Stimulated activated CD8-positive, alpha-beta memory T cell treated with anti-CD3 and anti-CD28 coated beads, Interleukin-7, amount 100 ng/mL, for 24 hours (primary cell): ENCODE measurements at places on chromosomes 1 and 21.

GRCh38 chr1:33094971-33095604 is 14.1 kb downstream of the AZIN2 start:
- no peak for DNase-seq

GRCh38 chr1:41483001-41483850 is 1.3 kb downstream of the EDN2 start:
- no peak for DNase-seq

- DNase-seq: no peak
These were observed 27.9 kb downstream of the CACNA1S start for GRCh38 chr1:201084295-201084694.

GRCh38 chr21:42758721-42759593 is 105.5 kb downstream of the PDE9A start:
- no peak for DNase-seq

- no peak for DNase-seq
These were observed 70.9 kb upstream of the S1PR1 start for GRCh38 chr1:101165954-101166353.

DNA sequence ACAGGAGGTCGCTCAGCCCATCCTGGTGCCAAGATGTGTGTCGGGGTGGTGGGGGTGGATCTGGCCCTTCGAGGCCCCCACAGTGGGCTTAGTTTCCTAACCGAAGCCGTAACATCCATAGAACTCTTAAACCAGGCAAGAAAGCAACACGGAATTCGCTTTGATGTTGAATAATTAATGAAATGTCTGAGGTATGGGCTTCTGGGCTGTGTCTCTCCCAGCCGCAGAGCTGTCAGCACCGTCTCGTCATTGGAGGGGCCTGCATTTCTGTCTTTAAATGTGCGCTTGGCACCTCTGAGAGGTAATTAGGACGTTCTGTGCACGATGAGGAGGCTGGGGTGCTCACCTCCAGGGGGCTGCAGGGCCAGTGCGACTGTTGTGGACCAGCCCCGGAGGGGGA is 13.3 kb upstream of the PLCH2 start:
- no peak for DNase-seq

- DNase-seq: no peak
These were observed 622 bp upstream of the APOA2 start for GRCh38 chr1:161223805-161224694.

DNA sequence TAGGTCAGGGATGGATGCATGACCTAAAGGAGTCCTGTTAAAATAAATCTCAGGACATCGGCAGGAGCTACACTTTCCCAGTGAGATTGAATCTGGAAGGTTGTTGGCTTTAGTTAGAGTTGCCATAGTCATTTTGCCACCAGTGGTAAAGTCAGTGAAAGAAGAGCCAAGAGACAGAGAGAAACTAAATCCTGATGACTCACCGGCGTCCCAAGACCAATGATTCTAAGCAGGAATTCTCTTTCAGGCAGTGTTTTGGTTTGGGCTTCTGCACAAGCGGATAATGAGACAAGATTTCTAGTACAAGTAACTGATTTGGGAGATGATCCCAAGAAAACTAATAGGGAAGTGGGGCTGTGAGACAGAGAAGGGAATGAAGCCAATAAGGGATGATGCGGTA is 88.8 kb upstream of the ETS2 start:
- no peak for DNase-seq

DNA sequence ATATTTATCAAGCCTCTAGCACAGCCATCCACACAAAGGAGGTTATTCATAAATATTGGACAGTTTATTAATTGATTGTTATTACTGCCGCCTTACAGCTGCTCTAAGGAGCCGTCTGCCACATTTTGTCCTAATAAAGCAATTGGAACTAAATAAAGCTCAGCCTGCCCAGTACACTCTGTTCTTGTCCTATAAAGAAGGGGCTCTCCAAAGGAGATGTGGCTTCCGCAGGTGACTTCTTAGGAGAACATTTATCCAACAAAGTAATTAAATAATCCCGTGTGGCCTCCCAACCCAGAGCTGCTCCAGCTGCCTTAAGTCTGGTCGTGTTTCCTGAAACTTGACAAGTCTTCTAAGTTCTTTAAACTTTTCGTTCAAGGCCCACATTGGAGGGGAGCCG is 497.7 kb downstream of the NPHP4 start:
- no peak for DNase-seq

- no peak for DNase-seq
These were observed 18.9 kb downstream of the SNAP47 start for GRCh38 chr1:227753999-227754711.

- DNase-seq: no peak
These were observed 3.4 kb upstream of the ARHGAP29 start for GRCh38 chr1:94240822-94241221.
